ENCODE measurements at places on chromosomes 16 and 17. TPM values are rescaled to one million over a fixed set of nuclear protein-coding genes. Genes with fewer than 3 reads are reported as not detected.

The PHLPP2 gene
- 9.3 TPM for total RNA-seq

GRCh38 chr16:31107465-31107867 is 720 bp upstream of the BCKDK start:
- H3K4me1 ChIP-seq = peaks cover 21% of the 10 kb centered on the region
- peak overlapping the region; percentile 81 for H3K4me3 ChIP-seq
- peak; percentile 53 for DNase-seq
- H3K36me3 ChIP-seq = peaks cover 8% of the 10 kb centered on the region
- H3K27ac ChIP-seq = peak overlapping the region; percentile 95

The NECAB2 gene
- total RNA-seq = not detected

DNA sequence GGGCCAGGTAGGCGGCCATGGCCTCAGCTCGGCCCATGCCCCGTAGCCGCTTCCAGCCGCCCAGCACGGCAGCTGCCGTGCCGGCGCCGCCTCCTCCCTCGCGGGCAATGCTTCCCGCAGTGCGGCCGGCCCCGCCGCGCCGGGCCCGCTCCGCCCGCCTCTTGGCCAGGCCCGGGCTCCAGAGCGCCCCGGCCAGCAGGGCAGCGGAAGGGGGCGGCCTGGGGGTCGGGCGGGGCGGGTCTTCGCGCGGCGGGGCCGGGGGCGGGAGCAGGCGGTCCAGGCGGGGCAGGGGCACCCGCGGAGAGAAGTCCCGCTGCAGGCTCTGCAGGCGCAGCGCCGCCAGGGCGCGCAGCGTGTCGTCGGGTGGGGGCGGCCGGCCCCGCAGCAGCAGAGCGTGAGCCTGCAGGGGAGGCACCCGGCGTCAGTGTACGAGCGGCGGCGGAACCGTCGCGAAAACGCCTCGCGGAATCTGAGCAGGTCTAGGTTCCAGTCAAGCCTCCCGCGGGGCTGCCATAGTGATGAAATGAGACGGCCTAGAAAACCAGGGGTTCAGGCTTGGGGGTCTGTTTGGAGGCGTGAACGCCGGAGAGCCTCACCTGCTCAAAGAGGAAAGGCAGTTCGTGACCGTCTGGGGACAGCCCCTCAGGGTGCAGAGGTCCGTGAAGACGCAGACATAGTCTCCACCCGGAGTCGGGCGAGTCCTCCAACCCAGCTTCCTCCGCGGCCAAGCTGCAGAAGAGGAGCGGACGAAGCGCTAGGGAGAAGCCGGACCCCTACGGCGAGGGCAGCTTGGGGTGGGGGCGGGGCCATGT is 6.6 kb downstream of the PLEKHH3 start:
- DNase-seq = peak; percentile 61
- no peak overlapping the region for H3K27ac ChIP-seq
- peak overlapping the region; percentile 58 for H3K4me3 ChIP-seq
- H3K36me3 ChIP-seq = peaks cover 5% of the 10 kb centered on the region

DNA sequence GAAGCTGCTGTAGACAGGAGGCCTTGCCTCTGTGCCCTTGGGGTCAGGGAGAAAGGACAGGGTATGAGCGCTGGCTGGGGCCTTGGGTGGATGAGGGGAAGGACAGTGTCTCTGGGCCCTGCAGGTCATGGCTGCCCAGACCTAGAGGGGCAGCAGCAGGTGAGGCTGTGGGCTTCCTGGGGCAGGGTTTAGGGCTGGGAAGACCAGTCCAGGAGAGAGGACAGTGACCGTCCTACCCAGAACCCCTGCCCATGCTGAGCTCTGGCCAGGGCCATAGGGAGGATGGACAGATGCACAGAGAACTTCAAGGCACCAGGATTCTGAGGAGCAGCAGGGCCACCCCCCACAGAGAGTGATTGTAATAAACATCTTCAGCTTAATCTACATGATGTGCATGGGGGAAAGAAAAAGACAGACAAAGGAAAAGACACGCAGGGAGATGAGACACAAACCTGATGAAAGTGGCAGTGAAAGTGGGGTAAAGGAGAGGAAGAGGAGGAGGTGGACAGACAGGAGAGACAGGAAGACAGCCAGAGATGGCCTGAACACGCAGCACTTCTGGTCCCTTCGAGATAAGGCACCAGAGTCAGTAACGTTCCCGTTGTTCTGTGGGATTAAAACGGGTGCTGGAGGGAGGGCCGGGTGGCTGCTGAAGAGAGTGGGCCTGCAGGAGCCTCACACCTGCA is 17.5 kb downstream of the FLOT2 start:
- peaks cover 10% of the 10 kb centered on the region for H3K36me3 ChIP-seq
- peaks cover 32% of the 10 kb centered on the region for H3K4me1 ChIP-seq
- no peak for DNase-seq
- no peaks in the 10 kb centered on the region for H3K27me3 ChIP-seq
- H3K4me3 ChIP-seq = no peak overlapping the region
- no peak overlapping the region for H3K27ac ChIP-seq

- H3K27me3 ChIP-seq = no peaks in the 10 kb centered on the region
- no peak for DNase-seq
- H3K4me3 ChIP-seq = peak overlapping the region; percentile 1
- H3K4me1 ChIP-seq = peaks cover 59% of the 10 kb centered on the region
- H3K36me3 ChIP-seq = peaks cover 39% of the 10 kb centered on the region
- H3K27ac ChIP-seq = no peak overlapping the region
Measured at GRCh38 chr17:28898527-28898955, 1.0 kb upstream of the FLOT2 start.

The GP1BA gene
- not detected for total RNA-seq

The CCR7 gene
- 274 TPM for total RNA-seq

DNA sequence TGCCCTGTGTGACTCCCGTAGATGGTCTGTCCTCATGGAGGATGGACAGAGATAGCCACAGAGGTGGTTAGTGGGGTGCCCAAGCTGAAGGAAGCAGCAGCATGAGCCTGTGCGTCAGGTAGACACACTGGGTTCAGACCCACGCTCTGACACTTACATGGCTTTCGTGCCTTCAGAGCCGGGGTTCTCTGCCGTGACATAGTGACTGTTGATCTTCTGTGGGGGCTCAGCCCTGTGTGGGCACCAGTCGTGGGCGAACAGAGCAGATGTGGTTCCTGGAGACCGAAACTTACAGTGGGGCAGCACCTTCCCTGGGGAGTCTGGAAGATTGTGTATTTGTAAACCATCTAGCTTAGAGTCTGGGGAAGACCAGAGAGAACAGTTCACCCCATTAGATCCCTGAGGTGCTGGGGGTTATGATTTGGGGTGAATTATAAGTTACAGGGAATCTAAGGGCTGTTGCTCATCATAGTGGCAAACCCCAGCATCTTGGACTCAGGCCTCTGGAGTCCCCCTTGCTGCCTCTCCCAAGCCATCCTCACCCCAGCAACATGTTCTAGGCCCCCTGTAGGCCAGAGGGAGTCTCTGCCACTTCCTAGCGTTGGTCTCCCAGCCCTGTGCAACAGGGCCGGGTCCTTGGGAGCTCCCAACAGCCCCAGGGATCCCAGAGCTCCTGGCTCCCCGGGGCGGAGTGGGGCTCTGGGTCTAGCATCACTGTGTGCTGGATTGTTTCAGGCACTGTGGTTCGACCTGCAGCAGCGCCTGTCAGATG is 28.6 kb downstream of the NECAB2 start:
- H3K27ac ChIP-seq = no peak overlapping the region
- no peak overlapping the region for H3K4me3 ChIP-seq
- peaks cover 38% of the 10 kb centered on the region for H3K27me3 ChIP-seq
- no peaks in the 10 kb centered on the region for H3K4me1 ChIP-seq
- no peak for DNase-seq
- H3K36me3 ChIP-seq = no peaks in the 10 kb centered on the region

DNA sequence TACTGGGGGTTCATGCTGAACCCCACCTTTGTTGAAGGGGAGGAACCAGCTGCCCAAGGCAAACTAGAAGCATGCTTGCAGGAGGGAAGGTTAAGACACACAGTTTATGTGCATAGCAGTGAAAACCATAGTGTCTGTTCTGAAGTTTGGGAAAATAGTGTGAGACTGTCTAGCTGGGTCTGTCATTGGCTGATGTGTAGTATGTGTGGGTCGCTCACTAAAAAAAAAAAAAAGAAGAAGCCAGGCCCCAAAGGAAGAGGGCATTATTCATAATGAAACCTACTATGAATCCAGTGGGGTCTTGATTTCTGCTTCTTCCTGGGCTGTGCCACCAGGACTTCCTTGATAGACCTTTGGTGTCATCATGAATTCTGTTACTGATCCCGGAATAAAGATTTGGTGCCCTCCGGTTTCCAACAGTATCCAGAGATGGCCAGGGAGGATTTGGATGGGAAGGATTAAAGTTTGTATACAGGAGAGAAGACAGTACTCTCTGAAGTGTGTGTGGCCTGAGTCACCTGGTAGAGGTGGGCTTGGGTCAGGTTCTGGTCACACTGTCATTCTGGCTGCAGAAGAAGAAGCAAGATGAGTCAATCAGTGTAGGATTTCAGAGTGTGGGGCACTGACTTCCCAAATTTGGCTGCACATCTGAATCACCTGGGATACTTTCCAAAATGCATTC is 220.3 kb downstream of the PRKCA start:
- H3K4me3 ChIP-seq = no peak overlapping the region
- H3K27me3 ChIP-seq = no peaks in the 10 kb centered on the region
- peak overlapping the region; percentile 25 for H3K27ac ChIP-seq
- DNase-seq = no peak
- peaks cover 58% of the 10 kb centered on the region for H3K4me1 ChIP-seq

DNA sequence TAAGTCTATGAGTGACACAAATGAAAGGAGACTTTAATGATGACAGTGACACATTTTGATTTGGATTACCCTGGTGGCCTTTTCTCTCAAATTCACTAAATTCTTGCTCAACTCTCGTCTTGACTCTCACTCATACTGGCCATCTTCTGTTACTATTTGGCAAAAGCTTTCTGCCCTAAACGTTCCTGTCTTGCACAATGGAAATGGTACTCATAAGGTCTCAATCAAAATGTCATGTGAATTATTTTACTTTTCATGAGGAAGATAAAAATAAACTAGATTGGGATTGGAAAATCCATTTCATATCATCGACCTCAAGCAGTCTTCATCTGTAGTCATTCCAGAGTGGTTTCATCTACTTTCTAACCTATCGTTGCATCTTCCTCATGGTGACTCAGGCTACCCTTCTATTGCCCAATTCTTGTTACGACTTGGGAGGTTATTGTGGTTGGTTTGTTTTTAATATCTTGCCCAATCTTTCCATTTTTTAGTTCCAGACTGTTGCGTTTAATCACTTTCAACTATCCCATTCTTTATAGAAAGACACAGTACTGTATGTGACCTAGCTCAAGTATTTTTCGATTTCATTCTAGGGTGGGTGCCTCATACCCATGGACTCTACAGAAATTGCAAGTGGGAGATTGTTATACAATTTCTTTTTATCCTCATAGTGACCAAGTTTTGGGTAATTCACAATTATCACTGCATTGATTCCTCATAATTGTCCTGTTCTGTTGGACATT is 317.2 kb upstream of the KCNJ16 start:
- H3K27ac ChIP-seq = no peak overlapping the region
- no peak for DNase-seq
- peaks cover 3% of the 10 kb centered on the region for H3K27me3 ChIP-seq
- H3K4me1 ChIP-seq = no peaks in the 10 kb centered on the region
- no peaks in the 10 kb centered on the region for H3K36me3 ChIP-seq
- no peak overlapping the region for H3K4me3 ChIP-seq

DNA sequence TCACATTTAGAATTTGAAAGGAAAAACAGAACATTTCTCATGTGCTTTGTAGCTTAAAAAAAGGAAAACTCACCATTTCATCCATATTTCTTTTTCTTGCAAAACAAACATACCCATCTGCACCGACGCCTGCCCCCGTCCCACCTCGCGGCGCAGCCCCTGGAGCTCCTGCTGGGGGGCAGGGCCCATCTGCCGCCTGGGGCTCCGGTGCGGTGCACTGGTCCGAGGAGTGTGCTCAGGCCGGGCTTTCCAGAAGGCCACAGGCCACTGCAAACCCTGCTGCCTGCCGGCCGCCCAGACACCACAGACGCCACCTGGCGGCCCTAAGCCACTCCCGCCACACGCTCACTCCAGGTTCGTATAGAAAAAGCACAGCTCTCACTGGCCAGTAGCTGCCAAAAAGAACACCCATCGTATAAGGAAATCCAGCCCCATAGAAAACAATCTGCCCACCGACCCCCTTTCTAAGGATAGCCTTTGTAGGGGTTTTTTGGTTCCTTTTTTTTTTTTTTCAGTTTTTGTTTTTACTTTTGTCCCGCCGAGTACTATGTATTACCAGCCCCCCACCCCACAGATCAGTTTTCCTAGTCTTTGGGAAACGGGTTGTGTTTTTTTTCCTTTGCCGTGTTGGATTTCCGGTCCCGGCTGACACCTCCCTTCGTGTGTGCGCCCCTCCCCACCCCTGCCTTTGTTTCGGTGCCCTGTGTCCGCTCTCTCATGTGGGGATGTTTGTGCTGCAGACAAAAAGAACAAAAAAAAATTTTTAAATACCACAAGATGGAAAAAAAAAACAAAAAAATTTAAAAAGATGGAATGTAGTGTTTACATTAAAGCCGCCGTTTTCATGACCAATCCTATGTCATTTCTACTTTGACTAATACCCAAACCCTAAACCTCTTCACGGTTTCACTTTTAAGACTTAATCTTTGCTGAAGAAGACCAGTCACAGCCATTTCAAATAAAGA is 68.8 kb downstream of the AMFR start:
- H3K4me3 ChIP-seq = peak overlapping the region; percentile 79
- H3K27ac ChIP-seq = peak overlapping the region; percentile 94
- no peaks in the 10 kb centered on the region for H3K27me3 ChIP-seq
- peaks cover 3% of the 10 kb centered on the region for H3K36me3 ChIP-seq
- peak; percentile 69 for DNase-seq
- H3K4me1 ChIP-seq = peaks cover 40% of the 10 kb centered on the region

Measured in activated naive CD8-positive, alpha-beta T cell treated with anti-CD3 and anti-CD28 coated beads for 36 hours (primary cell).